Ovary (tissue), 10 donors: ENCODE measurements at places on chromosomes 1 and 21.

- peak; percentile 60 for DNase-seq
Observed at GRCh38 chr1:223748405-223748772, 36.0 kb downstream of the CAPN2 start.

DNA sequence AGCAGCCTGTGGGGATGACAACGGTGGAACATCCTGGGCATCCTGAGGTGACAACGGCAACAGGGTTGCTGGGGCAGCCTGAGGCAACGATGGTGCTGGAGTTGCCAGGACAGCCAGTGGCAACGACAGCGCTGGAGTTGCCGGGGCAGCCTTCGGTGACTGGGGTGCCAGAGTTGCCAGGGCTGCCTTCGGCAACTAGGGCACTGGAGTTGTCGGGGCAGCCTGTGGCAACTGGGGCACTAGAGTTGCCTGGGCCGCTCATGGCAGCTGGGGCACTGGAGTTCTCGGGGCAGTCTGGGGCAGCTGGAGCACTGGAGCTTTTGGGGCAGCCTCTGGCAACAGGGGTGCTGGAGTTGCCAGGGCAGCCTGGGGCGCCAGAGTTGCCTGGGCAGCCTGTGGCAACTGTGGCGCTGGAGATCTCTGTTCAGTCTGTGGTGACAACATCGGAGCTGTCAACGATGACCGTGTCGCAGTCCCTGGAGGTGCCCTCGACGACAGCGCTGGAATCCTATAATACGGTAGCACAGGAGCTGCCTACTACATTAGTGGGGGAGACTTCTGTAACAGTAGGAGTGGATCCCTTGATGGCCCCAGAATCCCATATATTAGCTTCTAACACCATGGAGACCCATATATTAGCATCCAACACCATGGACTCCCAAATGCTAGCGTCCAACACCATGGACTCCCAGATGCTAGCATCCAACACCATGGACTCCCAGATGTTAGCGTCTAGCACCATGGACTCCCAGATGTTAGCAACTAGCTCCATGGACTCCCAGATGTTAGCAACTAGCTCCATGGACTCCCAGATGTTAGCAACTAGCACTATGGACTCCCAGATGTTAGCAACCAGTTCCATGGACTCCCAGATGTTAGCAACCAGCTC is 8.2 kb downstream of the SON start:
- no peak for DNase-seq

DNA sequence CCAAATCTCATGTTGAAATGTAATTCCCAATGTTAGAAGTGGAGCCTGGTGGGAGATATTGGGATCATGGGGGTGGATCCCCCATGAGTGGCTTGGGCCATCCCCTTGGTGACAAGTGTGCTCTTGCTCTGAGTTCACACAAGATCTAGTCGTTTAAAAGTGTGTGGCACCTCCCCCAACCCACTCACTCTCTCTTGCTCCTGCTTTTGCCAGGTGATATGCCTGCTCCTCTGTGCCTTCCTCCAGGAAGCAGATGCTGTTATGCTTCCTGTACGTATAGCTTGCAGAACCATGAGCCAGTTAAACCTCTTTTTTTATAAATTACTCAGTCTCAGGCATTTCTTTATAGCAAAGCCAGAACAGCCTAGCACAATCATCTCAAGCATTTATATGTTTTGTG is 23.0 kb upstream of the HSPA13 start:
- no peak for DNase-seq

- DNase-seq = no peak
Observed at GRCh38 chr1:240946926-240947325, 335.0 kb upstream of the GREM2 start.

DNA sequence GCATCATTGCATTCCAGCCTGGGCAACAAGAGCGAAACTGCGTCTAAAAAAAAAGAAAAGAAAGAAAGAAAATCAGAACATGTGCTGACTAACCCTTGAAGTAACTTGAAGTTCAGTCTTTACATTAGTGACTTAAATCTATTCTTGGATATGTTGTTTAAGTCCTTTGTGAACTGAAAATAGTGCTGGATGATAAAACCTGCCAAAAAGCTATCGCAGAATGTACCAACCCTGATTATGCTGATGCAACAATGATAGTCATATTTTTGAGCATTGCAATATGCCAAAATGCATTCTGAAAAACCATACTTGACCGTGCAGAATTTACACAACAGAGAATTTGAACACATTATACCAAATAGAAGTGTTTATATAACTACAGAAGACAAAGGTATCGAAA is 30.7 kb downstream of the SHISAL2A start:
- DNase-seq = no peak

DNA sequence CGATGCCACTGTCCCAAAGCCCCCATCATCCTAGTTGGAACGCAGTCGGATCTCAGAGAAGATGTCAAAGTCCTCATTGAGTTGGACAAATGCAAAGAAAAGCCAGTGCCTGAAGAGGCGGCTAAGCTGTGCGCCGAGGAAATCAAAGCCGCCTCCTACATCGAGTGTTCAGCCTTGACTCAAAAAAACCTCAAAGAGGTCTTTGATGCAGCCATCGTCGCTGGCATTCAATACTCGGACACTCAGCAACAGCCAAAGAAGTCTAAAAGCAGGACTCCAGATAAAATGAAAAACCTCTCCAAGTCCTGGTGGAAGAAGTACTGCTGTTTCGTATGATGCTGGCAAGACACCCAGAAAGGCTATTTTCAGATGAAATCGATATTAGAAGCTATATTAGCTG is 8.1 kb downstream of the RHOU start:
- DNase-seq = no peak

- DNase-seq = no peak
Observed at GRCh38 chr1:25561421-25562100, 18.2 kb downstream of the LDLRAP1 start.

- no peak for DNase-seq
Observed at GRCh38 chr1:79791488-79792218, 785.1 kb upstream of the ADGRL4 start.

DNA sequence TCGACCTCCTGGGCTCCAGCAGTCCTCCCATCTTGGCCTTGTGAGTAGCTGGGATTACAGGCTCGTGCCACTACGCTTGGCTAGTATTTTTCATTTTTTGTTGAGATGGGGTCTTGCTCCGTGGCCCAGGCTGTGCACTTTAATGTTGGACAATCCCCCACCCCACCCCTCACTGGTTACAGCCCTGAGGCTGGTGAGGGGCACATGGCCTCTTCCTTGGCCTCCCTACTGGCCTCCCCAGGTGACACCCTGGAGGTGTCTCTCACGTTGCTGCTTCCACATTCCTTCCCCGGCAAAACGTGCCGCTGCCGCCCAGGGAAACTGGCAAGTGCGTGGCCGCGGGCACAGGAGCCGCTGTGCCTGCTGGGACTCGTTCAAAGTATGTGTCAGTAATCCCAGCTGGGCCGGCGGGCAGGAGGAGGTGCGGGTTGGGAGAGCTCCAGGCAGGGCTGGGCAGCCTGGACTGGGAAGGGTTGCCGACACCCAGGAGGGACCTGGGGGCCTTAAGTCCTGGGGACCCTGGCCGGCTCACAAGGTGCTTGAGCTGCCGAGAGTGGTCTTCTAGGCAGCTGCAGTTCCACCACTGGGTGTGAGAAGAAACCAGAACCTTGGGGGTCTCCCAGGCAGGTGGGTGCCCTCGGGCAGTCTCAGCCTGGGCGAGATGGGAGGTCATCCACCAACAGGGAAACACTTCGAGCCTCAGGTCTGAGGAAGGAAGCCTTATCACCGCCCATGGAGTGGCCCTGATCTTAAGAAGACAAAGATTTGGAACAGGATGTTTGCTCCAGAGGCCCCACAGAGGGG is 6.5 kb downstream of the WNT3A start:
- peak; percentile 4 for DNase-seq

DNA sequence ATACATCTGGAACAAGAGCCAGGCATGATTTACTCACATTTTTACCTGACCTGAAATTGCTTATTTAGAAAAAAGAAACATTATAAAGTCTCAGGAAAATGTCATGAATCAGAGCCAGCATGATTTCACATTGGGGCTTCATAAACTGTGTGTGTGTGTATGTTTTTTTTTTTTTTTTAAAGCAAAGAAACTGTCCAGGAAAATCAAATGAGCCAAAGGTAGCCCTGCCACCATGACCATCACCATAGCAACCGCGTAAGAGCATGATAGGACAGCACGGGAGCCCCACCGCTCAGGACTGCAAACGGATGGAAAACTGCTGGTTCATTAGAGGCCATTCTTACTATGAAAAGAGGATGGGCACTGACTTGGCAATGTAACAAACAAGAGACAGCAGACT is 139.2 kb downstream of the NTMT2 start:
- no peak for DNase-seq

DNA sequence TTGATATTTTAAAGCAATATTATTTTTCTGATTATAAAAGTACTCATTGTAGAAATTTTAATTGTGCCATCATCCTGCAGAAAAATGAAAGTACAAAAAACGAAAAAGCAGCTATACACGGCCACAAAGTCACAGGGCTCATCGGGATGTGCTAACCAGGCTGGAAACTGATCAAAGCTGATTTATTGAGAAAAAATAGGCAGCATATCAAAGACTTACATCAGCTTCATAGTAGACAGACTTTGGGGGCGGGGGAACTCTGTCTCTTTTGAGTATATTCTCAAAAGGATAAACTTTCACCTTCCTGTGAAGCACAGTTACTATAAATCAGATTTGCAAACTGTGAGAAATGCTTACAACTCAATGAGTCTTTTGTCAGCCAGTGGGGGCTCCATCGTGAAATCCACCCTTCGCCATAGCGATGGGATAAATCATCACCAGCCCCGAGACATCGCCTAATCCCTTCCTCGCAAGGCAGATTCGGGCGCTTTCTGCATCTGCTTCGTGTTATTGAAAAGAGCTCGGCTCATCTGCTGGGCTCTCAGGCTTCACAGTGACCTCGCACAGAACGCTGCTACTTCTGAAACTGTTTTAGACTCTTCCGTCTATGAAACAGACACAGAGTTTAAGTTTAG is 69.2 kb upstream of the ERG start:
- DNase-seq = no peak

DNA sequence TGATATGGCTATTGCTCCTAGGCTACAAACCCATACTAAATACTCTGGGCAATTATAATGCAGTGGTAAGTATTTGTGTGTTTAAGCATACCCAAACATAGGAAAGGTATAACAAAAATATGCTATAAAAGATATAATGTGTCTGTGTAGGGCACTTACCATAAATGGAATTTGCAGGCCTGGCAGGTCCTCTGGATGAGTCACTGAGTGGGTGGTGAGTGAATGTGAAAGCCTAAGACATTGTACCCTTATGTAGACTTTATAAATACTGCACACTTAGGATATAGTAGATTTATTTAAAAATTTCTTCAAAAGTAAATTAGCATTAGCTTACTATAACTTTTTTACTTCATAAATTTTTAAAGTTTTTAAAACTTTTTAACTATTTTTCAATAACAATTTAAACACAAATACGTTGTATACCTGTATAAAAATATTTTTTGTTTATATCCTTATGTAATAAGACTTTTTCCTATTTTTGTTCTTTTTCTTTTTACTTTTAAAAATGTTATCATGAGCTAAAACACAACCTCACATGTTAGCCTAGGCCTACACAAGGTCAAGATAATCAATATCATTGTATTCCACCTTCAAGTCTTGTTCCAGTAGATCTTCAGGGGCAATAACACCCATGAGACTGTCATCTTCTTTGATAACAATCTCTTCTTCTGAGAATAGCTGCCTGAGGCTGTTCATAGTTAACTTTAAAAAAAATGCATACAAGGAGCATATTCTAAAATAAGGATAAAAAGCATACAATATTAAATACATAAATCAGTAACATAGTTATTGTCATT is 306.3 kb upstream of the RGS18 start:
- DNase-seq = no peak

DNA sequence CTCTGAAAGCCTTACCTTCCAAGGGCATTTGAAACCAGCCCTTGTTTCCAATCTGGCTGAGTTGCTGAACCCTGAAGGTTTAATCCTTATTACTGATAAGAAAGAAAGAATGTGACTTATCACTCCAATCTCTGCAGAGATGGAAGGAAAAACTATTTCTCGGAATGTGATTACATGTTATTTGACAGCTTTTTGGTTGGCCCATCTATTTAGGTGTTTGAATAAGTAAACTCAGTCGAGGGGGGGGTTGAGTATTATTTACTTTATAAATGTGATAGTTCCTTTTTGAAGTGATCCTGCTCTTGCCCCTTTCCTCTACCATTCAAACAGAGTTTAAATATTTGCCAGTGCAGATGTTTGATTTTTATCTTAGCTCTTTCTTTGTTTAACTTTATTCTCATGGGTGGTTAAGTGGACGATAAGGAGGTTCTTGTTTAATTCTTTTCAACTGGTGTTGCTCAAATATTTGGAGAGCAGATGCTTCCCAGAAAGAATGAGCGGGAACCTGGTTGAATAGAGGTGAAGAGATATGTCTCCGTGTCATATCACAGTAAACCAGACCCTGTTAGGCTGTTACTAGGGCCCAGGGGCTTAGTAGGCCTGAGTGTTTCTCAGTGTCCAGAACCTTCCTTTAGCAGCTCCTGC is 126.1 kb downstream of the CACHD1 start:
- DNase-seq = no peak

DNA sequence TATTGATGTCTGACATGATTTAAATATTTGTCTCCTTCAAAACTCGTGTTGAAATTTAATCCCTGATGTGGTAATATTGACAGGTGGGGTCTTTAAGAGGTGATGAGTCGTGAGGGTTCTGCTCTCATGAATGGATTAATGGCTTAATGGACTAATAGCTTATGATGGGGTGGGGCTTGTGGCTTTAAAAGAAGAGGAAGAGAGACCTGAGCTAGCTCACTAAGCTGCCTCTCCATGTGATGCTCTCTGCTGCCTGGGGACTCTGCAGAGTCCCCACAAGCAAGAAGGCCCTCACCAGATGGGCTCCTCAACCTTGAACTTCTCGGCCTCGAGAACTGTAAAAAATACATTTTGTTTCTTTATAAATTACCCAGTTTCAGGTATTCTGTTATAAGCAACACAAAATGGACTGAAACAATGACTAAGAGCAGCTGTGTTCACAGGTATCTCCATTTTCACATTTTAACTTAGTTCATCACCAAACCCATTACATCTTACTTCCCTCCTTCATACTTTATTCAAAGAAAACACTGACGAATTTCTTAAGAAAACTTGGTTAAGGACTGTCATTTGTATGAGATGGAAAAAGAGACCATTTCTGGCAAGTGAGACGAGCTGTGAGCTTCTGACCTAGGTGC is 12.1 kb upstream of the AIM2 start:
- no peak for DNase-seq

GRCh38 chr1:67561704-67562113 is 123.3 kb upstream of the GADD45A start:
- DNase-seq = peak; percentile 85

DNA sequence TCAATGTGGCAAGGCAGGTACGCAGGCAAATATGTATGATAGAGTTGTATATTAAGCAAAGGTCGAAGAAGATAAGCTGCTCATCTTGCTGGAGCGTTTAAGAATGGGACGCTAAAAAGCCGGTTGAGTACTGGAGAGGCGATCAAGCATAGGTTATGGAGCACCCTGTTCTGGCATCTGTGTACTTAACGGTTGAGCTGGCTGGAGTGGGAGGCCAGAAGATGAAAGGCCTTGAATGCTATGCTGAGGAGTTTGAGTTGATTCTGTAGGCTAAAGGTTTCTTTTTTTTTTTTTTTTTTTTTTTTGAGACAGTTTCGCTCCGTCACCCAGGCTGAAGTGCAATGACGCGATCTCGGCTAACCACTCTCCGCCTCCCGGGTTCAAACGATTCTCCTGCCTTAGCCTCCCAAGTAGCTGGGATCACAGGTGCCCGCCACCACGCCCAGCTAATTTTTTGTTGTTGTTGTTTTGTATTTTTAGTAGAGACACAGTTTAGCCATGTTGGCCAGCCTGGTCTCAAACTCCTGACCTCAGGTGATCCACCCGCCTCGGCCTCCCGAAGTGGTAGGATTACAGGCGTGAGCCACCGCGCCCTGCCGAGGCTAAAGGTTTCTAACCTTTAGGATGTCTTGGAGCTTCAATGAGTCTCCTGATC is 850 bp upstream of the KHDC4 start:
- DNase-seq = no peak
